Muscle of leg (tissue), 16 donors: ENCODE measurements at places on chromosomes 11 and 22. TPM values are rescaled to one million over a fixed set of nuclear protein-coding genes. Genes with fewer than 3 reads are reported as not detected.
A peak's percentile ranks its signal among the peaks of the same experiment; 100 is the strongest.

DNA sequence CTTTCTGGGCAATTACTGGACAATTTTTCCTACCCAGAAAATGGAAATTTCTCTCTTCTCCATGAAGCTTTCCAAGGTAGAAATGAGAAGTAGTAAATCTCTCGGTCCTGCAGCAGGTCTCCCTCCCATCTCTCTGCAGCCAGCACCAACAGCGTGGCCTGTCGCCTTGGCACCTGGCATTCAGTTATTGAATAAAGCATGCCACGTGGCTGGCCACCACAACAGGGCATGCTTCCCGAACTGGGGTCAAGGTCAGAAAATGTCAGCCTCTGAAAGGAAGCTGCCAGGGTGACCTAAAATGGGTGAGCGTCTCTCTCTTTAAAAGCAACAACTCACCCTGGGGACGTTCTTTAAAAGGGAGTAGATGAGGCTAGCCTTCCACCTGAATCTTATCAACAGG, 14.0 kb downstream of the CACNG2 start:
- no peak for DNase-seq

DNA sequence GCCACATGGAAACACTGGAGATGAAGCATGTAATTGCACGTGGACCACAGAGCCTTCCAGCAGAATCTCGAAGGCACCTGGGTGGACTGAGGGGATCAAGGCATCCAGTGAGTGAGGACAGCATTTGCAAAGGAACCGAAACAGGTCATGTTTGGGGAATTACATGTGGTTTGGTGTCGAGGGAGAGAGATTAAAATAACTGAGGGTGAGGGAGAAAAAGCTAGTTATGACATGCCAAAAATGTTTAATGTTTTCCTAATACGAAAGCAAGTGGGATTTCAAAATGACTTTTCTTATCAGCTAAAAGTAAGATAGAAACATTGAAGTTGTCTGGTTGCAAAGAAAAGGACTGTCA, 157.1 kb downstream of the BLID start:
- peak; percentile 61 for DNase-seq

DNA sequence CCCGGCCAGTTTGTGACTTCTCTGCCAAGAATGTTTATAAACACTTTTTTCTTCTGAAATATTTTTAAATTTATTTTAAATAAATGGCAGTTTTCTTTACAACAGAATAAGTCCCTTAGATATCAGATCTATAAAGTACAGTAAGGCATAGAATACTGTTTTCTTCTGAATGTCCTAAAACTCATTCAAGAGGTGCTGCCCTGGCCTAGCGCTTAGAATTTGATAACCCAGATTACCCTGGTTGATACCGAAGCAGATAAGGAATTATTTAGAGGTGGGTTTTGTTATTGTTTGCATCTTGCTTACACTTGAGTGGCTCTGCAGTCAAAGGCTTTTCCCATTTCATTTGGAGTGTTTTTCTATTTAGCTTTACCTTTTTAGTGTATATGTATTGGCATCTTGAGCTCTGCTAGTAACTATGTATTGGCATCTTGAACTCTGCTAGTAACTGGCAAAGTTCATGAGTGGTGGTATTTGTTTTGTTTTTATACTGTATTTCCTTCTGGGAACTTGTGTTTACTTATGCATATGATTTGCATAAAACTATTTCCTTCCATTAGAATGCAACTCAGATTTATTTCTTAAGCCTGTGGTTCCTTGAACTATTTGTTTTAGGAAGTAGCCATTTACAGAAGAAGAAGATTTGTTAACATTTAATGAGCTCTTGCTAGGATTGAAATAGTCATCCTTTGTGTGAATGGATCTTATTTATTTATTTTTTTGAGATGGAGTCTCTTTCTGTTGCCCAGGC, 1.2 kb downstream of the ACAD8 start:
- DNase-seq: no peak

Gene POU2AF2
- polyA plus RNA-seq: not detected

DNA sequence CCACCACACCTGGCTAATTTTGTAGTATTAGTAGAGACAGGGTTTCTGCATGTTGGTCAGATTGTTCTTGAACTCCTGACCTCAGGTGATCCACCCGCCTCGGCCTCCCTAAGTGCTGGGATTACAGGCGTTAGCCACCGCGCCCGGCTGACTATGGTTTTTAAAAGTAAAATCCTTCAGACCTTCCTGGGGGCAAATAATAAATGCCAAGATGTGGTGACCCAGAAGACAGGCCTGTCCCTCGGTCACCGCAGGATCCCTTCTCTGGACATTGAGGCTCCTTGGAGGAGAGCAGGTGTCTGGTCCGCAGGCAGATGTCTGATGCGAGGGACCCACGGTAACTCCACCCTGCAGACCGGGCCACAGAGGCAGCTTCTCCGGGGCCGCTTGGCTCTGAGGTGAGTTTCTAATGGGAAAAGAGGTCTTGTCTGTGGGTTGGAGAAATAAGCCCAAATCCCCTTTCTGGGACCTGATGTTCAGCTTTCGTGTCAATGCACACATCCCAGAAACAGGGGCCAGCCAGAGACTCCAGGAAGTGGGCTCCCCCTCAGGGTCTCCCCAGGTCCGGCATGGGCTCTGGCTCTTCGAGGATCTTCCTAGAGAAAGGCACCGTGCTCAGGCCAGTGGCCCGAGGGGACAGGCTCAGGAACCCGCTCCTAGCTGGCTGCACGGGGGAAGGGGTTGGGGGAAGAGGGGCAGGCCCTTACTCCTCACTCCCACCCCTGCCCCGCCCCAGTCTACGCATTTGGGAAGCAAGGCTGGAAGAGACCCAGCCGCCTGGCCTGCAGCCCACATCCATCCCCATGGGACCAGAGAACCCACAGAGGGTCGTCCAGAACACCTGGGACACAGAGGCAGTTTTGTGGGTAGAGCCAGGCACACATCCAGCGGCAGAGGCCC, 100.6 kb downstream of the WNT7B start:
- no peak for DNase-seq

Gene FAM180B
- 4.4 TPM for polyA plus RNA-seq

Gene CSNK2A3
- polyA plus RNA-seq: 2.0 TPM

DNA sequence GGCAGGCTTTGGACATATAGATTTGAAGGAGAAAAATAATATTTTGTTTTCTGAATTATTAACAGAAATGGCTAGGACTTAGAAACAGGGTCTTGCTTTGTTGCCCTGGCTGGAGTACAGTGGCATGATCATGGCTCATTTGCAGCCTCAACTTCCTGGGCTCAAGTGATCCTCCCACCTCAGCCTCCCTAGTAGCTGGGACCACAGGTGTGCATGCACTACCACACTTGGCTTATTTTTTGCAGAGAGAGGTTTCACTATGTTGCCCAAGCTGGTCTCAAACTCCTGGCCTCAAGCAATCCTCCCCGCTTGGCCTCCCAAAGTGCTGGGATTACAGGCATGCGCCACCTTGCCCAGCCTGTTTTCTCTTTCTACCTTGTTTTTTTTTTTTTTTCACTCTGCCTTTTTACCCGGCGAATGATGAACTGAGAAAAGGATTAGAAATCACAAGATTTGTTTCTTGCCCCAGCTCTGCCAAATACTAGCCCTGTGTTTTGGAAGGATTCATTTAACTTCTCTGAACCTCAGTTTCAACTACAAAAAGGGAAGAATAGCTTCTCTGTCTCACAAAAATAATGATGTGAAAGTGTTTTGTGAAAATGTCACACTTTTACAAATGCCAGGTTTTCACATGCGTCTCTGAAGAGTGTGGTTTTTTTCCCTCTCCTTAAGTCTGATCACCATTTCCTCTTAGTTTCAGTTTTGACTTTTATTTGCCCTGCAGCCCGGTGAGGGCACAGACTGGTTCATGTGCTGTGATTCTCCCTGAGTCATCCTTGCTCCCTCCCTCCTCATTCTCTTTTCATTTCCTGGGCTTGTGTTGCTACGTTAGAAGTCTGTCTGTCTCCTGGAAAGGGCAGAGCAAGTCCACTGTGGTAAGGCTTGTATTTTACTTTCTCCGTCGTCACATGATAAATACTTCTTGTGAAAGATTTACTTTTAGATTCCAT, 67.7 kb downstream of the BCL2L13 start:
- DNase-seq: peak; percentile 69

Gene RASL10A
- 2.0 TPM for polyA plus RNA-seq

GRCh38 chr11:94653561-94653960, 86.4 kb downstream of the PIWIL4 start:
- no peak for DNase-seq

GRCh38 chr22:47976219-47976618, 1213.8 kb downstream of the TBC1D22A start:
- DNase-seq: no peak

- DNase-seq: peak; percentile 45
These were observed 55.2 kb downstream of the NECTIN1 start for GRCh38 chr11:119673759-119674336.

Gene KRTAP5-11
- polyA plus RNA-seq: not detected

Gene MS4A6A
- 19.4 TPM for polyA plus RNA-seq
